ENCODE measurements at places on chromosomes 7 and 10.

GRCh38 chr7:130888468-130888867 is 154.5 kb upstream of the KLF14 start:
- DNase-seq: no peak

DNA sequence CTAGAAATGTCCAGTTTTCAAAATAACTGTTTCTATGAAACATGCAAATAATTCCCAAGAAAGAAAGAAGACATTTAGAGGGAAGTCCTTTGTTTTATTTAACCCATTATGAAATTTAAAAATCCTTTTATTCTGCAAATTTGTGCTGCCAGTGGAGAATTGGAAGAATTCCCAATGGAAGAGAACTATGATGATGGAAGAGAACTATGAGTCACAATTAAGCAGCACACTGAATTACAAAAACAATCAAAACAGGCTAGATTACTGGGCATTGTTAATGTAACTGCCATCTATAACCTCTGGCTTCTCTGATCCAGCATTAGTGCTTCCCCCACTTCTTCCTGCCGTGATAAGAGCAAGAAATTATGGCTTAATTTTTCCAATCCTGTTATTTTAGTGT is 126.2 kb upstream of the FEZF1 start:
- DNase-seq: no peak

DNA sequence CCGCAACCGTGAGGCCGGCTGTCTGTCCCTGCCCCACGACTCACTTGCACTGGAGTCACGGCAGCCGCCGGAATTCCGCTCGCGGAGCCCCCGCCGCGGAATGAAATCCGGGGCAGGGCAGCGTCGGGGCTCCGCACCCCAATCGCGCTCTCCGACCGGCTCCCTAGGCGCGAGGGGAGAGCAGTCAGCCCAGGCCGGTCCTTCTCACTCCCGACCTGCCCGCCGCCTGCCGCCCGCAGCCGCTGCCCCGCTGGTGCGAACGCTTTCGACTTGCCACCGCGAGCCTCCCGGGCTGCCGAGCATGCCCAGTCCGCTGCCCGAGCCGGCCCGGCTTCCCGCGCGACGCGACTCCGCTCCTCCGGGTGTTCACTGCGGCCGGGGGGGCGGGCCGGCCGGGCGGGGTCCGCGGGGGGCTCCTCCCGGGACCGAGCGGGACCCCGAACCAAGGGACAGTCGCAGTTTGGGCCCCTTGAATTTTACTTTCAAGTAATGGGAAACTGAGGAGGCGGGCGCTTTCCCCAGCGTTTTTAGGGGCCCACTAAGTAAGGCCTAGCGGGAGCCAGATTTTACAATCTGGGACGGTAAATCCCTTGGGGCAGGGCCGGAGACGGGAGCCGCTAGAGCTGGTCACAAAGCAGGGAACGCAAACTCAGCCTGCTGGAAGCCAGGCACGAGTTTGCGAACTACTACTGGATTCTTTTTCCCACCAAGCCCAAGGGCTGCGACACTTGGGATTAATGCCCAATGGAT is at the start of gene SGMS1:
Gene SGMS1 (minus strand): TSS at position 294 of the 750 bp plus-strand sequence. CDS start 279,842 bp downstream, outside the sequence.
- no peak for DNase-seq

DNA sequence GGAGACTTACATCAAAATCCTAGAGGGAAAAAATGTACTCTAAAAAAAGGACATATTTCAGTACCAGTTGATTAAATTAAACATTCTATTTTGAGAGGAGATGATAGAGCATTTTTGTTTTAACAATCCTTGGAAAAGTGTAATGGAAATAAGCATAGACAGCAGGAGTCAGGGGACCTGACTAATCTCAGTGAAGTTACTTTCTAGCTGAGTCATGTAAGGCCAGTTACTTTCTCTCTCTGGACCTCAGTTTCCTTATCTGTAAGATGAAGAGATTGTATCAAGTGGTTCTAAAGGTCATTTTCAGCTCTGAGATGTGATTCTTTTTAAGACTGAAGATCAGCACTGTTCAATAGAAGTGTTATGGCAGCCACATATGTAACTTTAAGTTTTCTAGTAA is 44.1 kb downstream of the VTI1A start:
- DNase-seq: no peak

DNA sequence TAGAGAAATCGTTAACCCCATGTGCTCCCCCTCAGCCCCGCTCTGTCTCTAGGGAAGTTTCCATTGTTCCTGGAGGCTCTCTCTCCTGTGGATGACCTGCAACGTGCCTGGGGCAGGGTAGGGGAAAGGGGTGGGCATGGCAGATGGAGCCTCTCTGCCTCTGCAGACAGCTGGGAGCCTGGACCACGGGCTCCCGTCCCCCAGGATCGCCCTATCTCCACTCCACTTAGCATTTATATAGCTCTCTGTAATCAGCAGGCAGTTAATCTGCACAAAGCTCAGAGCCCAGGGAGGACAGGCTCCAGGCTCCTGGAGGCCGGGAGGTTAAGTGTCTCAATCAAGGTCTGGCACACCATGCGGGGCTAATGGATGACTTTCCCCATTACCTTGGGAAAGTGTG is 369.7 kb downstream of the PLXNA4 start:
- no peak for DNase-seq

DNA sequence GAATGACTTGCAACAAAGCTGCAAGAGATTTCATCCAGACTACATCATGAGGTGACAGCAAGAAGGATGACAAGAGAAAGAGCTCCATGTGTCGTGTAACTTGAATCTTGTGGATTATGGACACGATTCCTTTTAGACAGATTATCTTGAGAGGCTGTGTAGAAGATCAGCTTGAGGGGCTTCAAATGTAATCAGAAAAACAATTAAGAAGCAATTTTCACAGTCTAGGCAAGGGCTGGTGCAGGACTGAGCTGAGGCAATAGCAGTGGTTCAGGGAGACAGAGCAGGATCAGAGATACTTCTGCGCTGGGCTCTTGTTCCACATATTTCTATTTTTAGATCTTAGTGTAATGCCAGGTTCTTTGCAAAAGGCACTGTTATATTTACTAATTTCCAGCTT is 253.0 kb upstream of the COBL start:
- DNase-seq: no peak

GRCh38 chr7:84425702-84426259 is 231.2 kb upstream of the SEMA3A start:
- no peak for DNase-seq

- no peak for DNase-seq
Observed at GRCh38 chr7:83085299-83085698, 77.4 kb downstream of the PCLO start.

DNA sequence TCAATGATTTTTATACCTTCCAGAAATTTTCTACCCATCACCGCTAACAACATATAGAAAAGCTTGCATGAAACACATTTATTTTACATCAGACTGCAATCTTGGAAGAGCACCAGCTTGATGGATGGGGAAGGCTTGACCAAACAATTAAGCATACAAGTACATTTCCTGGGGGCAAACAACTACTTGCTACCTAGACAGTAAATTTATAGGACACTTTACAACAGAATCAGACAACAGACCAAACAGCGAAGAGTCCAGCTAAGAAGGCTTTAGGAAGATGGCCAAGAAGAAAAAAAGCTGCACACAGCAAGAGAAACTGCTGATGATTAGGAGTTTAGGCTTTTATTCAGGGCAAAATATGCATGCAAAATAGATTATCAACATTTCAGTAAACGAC is 8.0 kb downstream of the AASS start:
- DNase-seq: no peak

DNA sequence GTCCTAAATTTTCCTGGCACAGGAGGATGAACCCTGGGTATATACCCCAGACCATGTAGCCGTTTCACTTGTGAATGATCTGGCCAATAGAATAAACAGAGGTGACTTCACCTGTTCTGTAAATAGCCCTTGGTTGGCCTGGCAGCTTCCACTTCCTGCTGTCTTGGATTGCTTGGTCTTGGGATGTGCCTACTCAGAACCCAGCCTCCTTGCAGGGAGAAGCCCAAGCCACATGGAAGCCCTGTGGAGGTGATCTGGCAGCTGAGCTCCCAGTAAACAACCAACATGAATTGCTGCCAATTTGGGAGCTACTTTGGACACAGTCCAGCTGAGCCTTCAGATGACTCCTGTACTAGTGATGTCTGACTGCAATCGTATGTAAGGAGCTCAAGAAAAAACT is 4.8 kb upstream of the RAPGEF5 start:
- no peak for DNase-seq

Measured in NCI-H187 treated with DMSO at 0.1 percent for 48 hours (cell line).